ENCODE measurements at places on chromosomes 6 and 20. TPM values are rescaled to one million over a fixed set of nuclear protein-coding genes. Genes with fewer than 3 reads are reported as not detected.

DNA sequence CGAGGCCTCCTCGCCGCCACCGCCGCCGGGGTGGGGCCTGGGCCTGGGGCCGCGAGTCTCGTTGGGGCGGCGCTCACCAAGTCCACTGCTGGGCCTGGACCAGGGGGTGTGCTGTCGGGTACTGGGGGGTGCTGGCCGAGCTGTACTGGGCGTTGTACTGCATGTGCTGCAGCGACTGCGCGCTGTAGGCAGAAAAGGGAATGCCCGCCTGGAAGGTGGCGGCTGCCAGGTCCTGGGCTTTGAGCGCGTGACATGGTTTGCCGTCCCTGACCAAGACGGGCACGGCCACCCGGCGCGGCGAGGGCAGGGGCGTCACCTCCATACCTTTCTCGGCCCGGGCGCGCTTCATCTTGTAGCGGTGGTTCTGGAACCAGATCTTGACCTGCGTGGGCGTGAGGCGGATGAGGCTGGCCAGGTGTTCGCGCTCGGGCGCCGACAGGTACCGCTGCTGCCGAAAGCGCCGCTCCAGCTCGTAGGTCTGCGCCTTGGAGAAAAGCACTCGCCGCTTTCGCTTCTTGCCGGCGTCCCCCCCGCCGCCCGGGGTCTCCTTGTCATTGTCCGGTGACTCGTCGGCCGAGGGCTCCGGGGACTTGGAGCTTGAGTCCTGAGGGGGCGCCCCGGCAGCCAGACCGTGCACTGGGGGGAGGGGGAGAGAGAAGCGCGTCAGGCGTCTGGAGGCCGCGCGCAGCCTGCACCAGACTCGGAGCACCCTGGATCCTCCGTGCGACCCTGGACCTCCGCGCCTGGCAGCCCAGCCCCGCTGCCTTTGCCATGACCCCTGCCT lies 1.8 kb downstream of the NKX2-2 start:
- peak overlapping the region; percentile 15 for H3K4me3 ChIP-seq
- peaks cover 44% of the 10 kb centered on the region for H3K4me1 ChIP-seq
- peaks cover 97% of the 10 kb centered on the region for H3K27me3 ChIP-seq
- H3K36me3 ChIP-seq: no peaks in the 10 kb centered on the region
- no peak overlapping the region for H3K27ac ChIP-seq
- no peak for DNase-seq

The PI16 gene
- 1.1 TPM for total RNA-seq

GRCh38 chr20:6489361-6490171 lies 277.9 kb upstream of the BMP2 start:
- H3K27ac ChIP-seq: no peak overlapping the region
- H3K27me3 ChIP-seq: no peaks in the 10 kb centered on the region
- no peaks in the 10 kb centered on the region for H3K4me1 ChIP-seq

DNA sequence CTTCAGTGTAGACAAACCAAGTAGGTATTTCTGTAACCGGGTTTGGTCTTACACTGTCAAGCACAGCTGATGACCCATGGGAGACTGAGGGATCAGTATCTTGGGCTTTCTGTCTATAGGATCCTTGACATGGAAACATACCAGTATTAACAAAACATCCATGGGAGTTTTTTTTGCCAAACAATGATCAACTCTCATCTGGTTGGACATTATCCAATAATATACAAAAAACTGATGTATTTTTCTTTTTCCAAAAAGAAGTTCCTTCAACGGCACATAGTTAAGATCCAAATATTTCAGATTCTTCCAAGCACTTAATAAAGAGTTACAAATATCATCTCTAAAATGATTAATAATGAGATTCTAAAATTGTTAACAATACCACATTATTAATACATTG lies 459.9 kb downstream of the PRKN start:
- no peaks in the 10 kb centered on the region for H3K4me1 ChIP-seq
- no peaks in the 10 kb centered on the region for H3K27me3 ChIP-seq
- no peak for DNase-seq
- H3K36me3 ChIP-seq: no peaks in the 10 kb centered on the region
- no peak overlapping the region for H3K4me3 ChIP-seq

DNA sequence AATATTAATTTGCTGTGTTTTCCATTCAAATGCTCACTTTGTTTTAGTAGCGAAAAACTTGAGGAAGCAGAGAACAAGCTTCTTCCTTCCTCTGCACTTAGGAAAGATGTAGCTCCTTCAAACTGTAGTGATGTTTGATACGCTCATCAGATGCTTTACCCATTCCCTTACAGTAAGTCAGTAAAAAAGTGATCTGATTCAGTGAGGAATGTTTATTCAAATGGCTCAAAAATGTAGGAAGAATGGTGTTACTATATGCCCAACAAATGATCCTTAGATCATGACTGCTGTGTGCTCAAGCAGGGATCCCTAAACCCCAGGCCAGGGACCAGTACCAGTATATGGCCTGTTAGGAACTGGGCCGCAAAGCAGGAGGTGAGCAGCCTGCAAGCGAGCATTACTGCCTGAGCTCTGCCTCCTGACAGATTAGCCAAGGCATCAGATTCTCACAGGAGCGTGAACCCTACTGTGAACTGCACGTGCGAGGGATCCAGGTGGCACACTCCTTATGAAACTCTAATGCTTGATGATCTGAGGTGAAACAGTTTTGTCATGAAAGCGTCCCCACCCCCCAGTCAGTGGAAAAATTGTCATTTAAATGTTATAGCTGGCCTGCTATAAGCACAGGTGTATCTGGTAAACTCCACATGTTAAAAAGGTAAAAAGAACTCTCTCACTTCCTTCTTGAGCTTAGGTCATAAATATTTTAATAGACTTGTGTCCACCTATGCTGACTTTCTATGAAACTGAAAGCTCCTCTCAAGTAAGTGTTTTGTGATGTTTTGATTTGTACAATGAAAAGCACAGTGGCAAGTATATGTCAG lies 187.2 kb downstream of the FOXC1 start:
- no peak overlapping the region for H3K27ac ChIP-seq
- H3K27me3 ChIP-seq: no peaks in the 10 kb centered on the region
- no peaks in the 10 kb centered on the region for H3K4me1 ChIP-seq
- H3K36me3 ChIP-seq: no peaks in the 10 kb centered on the region
- DNase-seq: no peak
- no peak overlapping the region for H3K4me3 ChIP-seq

DNA sequence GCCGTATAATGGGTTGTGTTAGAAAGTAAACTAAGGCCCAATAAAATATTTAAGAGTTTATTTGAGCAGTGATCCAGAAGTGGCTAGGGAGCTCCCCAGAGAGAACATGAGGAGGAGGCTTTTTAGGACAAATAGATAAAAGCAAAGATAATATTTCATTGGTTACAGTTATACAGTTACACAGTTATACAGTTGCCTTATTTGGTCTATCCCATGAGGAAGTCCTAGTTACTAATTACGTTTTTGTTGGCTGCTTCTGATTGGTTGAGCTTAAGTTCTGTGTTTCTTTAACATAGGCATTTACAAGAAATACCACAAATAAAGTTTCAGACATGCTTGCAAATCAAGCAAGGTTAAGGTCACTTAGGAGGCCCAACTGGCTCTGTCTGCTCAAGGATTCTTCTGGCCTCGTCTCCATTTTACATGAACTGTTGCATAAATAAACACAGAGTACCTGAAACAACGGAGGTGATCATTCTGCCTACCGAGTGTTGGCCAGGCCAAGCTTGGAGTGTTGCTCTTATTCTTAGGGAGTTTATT lies 7.0 kb downstream of the UBD start:
- DNase-seq: no peak
- H3K27me3 ChIP-seq: peaks cover 45% of the 10 kb centered on the region
- no peaks in the 10 kb centered on the region for H3K36me3 ChIP-seq
- peaks cover 15% of the 10 kb centered on the region for H3K4me1 ChIP-seq
